ENCODE measurements at places on chromosomes 2 and 18.

GRCh38 chr2:127216095-127216494 is 4.0 kb downstream of the CYP27C1 start:
- no peak for DNase-seq

GRCh38 chr18:23337599-23338444 is 115.3 kb upstream of the RIOK3 start:
- DNase-seq, result no peak

- DNase-seq, result no peak
Observed at GRCh38 chr2:231222318-231223000, 24.0 kb downstream of the ARMC9 start.

DNA sequence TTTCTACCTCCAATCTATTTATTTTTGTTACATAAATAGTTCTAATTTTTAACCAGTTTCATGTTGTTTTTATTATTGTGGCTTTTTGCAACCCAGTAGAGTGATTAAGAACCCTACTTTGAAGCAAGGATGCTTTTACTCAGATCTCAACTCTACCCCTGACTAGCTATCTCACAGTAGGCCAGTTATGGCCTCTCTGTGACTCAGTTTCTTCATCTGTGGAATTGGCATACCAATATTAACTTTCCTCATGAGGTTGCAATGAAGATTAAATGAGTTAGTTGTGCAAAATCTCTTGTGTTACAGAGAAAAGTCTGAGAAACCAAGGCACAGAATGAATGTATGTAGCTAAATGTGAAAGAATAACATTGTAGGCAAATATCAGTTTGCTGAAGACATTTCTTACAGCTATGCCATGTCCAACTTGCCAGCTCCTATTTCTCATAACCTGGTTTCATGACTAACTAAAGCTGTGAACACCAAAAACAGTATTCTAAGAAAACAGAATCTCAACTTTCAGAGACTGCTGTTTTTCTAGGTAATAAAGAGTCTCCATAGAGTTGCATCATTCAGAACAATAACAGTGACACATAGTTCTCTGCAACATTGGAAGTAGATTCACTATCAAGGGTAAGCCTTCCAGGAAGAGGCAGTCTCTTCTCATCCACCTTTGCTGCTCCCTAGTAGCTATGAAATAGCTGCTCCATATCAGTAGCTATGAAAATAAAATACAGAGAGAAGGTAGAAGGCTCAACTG is 33.2 kb upstream of the CYTIP start:
- no peak for DNase-seq

DNA sequence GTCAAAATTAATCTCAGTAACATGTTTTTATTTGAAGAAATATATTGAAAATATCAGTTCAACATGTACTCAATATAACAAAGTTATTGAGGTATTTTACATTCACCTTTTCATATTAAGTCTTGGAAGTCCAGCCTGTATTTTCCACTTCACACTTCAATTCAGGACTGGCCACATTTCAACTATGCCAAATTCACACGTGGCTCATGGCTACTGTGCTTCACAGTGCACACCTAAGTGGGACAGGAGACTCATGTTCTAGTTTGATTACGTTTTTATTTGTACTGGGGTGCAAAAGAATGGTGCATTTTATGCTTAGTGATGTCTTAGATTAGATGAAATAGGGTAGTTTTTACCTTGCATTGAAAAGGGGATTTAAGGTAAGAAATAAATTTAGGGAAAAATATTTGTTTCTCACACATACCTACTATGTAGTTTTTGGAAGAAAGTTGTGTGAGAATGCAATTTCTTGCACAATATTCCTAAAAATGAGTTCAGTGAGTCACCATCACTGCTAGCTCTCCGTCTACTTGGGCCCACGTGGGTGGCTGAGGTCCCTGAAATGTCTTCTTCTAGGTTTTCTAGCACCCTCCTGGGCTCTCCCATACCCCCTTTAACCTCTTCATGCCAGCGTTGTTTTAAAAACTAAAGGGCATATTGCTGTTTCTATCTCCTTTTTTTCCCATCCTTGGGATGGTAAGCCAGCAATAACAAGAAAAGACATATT is 87.0 kb downstream of the ST6GAL2 start:
- no peak for DNase-seq

DNA sequence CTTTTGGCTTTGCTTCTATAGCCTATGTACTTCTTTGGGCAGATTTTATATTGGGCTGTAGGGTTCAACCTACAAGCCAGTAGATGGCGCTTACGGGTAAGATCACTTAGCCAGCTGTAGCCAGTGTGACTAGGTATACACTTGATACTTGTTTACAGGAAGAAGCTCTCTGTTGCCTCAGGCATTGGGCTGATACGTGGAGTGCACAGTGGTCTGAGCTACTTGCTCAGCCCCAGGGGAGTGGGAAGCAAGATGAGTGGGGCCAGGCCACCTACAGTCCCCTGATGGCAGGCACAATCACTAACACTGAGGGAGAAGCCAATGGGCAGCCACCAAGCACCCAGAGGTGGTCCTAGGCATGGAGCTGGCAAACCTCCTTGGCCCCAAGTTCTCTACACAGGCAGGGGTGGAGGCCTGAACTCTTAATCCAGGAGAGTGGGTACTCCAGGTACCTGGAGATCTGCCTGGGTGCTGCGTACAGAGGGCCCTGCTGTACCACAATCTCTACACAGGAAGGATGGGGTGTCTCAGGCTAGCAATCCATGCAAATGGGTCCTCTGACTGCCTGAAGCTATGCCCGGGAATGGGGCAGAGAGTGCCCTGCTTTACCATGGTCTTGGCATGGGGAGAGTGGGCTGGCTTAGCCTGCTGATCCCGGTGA is 122.2 kb downstream of the NCOA1 start:
- no peak for DNase-seq

DNA sequence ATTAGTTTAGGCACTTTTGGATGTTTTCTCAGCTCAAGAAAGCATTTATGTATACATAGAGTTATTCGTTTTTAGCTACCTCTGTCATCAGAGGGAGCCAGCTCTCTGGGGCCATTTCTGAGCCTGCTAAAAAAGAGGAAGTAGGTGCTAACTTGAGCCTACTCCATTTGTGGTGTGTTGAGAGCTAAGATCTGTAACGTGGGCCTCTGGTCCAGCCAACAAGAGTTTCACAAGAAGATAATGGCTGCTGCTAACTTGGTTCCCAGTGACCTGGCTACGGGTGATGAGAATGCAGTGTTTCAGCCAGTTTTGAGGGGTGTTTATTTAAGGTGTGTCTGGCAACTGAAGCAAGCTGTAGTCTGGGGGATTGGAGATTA is 182.5 kb downstream of the PRKCE start:
- DNase-seq, result no peak

GRCh38 chr2:241323778-241324177 is 8.1 kb downstream of the SEPTIN2 start:
- no peak for DNase-seq
